Islet precursor cell (in vitro differentiated cells): ENCODE measurements at places on chromosomes 11 and 22.

GRCh38 chr11:69014084-69014851, 1.2 kb upstream of the MRGPRF start:
- DNase-seq = peak; percentile 60

GRCh38 chr11:38345286-38345685, 1747.2 kb upstream of the RAG2 start:
- DNase-seq = no peak

DNA sequence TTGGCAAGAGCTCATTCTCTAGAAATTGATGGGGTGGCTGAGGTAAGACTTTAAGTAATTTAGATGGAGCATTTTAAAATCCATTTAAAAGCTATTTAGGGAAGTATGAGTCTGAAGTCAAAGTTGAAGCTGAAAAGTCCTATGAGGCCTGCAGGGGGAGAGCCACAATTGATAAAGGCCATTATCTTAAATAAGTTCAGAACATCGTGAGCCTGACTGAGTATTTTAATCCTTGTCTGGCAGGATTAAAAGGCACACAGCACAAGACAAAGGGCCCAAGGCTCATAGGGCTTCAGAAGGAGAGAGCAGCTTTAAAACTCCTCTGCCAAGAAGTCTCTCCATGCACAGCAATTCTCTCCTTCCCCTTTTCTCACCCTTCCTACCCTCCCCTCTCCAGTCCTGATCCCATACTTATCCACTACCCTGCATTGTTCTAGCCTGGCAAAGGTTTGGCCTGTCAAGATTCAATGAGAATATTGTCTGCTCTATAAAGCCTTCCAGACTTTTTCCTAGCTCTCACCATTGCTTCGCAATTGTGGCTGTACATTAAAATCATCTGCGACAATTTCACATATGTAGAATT, 1312.9 kb downstream of the FAM181B start:
- peak; percentile 55 for DNase-seq

- DNase-seq = no peak
Observed at GRCh38 chr11:33988586-33989370, 62.8 kb upstream of the CAPRIN1 start.

- DNase-seq = no peak
Observed at GRCh38 chr11:75635066-75635862, 33.6 kb downstream of the MAP6 start.

- no peak for DNase-seq
Observed at GRCh38 chr11:90556026-90556425, 333.2 kb upstream of the CHORDC1 start.

DNA sequence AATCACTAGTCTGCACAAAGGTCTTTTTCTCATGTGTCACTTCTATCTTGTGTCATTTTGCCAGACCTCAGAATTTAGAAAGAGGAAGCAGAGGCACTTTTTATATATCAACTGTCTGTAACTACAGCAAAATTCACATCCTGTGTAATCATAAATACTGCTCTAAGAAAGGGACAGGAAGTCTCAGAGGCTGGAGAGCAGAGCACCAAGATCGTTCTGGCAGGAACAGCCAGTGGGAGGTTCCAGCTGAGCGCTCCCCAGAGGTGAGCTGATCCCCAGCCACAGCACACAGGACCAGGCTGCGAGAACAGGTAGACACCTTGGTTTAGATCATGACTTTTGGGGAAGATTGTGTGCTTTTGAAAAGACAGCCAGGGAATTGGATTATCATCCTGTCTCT, at the start of gene MS4A7:
TSS of gene MS4A7 (plus strand) at position 179 of the 400 bp plus-strand sequence. CDS start 4,610 bp downstream, outside the sequence.
- DNase-seq = no peak

DNA sequence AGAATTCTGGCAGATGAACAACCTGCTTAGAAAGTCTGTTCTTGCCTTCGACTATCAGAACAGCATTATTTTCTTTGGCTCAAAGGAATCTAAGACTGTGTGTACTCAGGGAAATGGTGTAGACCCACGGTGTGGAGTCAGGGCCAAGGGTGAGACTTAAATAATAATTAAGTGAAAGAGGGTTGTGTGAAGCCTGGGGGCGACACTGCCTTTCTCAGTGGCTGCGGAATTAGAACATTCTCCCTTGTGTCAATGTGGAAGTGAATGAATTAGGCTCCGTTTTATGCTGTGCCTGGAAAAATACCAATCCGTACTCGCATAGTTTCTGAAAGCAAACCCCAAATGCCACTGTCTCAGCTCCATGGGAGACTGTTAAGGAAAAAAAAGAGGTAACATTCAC, 50.7 kb downstream of the NAV2 start:
- no peak for DNase-seq

DNA sequence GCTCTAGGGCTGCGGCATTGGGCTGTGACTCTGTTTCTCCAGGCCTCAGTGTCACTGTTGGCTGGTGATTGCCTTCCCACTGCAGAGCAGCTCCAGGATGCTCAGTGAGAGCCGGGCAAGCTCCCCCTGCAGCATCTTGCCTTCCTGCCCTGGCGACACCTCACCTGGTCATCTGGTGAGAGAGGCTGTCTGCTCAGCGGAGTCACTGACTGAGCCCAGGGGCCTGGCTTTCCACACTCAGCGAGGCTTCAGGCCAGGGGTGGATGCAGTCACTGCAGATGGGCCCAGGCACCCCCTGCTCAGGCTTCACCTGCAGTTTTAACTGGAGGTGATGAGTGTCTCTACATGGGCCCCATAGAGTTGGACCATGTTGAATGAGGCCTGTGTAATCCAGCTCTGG, 136.8 kb downstream of the CACNA1I start:
- no peak for DNase-seq

- no peak for DNase-seq
Observed at GRCh38 chr11:4032097-4032496, 62.5 kb upstream of the RRM1 start.

DNA sequence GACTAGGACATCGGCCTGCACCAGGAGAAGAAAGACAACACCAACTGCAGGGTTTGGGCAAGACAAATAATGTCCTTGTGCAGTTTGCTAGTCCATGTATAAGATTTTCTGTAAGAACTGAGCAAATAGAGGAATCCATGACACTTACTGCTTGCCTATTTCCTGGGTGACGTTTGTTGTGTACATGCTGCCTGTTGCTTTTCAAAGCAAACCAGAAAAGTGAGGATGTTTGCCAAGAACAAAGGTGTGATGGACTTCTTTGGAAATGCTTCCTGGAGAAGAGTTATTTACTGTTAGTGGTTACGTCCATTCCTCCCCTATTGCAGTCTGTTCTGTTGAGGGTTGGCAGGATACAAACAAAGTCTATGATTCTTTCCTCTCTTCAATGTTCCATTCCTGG, 126.5 kb downstream of the CASP12 start:
- no peak for DNase-seq

GRCh38 chr22:23227380-23227779, 47.1 kb downstream of the BCR start:
- no peak for DNase-seq

DNA sequence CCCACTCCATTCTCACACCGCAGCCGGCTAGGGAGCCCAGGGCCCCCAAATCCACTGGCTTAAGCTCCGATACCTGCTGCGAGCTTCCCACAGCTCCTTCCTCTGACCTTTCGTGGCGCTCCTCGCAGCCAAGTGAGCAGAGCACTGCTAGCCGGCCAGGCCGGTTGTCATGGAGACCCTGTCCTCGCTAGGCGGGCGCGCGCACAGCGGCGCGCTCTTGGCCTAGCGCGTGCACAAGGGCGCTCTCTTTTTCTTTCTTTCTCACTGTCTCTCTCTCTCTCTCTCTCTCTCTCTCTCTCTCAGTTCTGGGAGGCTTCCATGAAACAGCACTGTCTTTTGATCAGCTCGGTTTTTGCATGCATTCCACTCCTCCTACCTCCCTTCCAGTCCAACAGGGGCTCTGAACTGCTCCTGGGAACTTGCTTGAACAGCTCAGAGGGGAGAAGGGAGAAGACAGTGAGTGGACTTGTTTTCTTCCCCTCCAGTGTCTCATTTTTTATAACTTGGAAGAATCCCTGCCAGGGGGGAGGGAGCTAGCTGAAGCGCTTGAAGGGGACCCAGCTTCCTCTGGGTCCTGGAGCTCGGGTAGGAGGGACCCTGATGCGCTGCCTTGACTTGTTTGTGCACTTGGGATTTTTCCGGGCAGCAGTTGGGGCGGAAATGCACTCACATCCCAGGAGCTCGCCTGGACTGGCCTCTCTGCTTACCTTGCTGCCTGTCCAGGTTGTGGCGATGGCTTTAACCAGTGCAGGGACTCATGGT, 100.3 kb upstream of the AKIP1 start:
- DNase-seq = peak; percentile 90

GRCh38 chr11:98047647-98048046, 973.1 kb upstream of the CNTN5 start:
- DNase-seq = no peak

DNA sequence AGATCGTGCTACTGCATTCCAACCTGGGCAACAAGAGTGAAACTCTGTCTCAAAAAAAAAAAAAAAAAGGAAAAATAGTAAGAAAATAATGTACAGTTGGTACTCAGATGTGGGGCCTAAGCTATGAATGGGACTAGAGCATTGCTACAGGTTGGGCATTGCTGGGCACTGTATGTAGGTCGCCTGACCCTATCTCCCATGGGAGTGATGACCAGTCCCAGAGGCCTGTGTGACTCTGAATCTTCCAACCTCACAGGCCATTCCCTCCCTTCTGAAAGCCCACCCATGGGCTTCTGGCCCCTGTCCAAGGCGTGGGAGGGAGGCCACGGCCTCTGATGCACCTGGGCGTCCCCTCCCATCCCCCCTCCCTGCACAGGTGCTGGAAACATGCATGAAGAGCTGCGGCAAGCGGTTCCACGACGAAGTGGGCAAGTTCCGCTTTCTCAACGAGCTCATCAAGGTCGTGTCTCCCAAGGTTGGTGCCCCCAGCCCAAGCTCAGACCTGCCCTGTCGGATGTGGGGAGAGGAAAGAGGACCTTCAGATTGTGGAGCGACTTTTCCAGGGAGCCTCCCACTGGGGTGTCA, 9.5 kb downstream of the GGA1 start:
- no peak for DNase-seq

GRCh38 chr22:49298834-49299750, 528.6 kb downstream of the BRD1 start:
- DNase-seq = peak; percentile 40

DNA sequence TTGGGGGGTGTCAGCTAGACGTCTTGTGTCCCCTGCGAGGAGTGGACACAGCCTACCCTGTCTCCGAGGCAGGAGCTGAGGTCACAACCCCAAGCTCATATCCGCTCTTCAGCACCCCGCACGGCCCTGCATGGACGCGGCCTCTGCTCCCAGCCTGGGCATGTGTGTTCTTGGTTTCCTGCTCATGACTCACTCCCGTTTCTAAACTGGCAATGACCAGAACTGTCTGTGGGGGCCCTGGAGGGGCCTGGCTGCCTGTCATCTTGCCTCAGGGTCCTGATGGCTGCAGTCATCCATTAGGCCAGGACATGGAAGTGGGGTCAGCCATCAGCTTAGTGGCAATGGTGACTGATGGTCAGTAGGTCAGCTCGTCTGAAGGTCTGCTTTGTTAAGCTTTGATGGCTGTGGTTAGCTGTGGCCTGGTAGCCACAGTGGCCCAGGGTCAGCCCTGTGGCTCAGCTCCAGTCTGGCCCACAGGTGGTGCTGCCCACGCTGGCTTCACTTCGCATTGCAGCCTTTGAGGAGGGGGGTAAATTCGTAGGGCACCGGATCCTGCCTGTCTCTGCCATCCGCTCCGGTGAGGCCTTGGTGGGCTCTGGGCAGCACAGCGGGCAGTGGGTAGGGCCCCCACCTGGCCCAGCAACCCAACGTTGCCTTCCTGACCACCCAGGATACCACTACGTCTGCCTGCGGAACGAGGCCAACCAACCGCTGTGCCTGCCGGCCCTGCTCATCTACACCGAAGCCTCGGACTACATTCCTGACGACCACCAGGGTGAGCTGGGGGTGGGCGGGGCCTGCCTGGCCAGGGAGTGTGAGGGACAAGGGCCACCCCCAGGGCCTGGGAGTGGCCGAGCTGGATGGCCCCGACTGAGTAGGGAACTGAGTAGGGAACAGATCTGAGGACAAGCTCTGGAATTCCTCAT, 12.0 kb downstream of the PLCB3 start:
- peak; percentile 93 for DNase-seq

DNA sequence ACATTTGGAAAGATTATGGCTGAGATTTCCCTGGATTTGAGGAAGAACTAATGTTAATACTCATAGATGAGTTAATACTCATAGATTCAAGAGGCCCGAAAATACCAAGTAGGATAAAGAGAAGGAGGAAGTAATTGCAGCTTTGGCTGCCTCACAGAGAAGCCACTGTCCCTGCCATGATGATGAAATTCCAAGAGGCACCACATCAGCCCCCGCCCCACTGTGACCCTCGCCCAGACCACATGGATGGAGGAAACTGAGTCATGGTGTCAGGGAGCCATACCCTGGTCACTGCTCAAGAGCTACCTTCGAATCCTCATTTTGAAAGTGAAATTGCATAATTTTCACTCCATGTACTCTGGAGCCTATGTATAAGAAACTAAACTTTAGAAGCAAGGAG, 92.9 kb upstream of the SLC22A12 start:
- DNase-seq = no peak

DNA sequence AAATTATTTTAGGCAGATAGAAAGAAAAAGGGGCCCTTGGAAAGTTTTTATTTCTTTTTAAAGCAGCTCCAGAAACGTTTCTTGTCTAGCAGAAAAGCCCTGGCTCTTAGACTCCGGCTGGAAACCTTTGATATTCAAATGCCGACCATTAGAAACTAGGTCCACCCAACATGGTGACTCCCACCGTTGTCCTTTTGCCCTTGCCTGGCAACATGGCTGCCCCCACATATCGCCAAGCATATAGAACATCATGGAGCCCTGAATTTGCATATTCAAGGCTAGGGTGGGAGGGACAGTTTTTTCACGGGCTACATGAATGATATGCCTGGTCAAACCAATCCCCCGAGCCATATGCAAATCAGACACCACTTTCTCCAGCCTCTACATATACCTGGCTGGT, 1379.0 kb downstream of the LRRC4C start:
- DNase-seq = no peak

- no peak for DNase-seq
Observed at GRCh38 chr11:31967404-31968130, 123.3 kb upstream of the RCN1 start.

GRCh38 chr11:47183031-47183856, 3.0 kb downstream of the PACSIN3 start:
- DNase-seq = no peak

DNA sequence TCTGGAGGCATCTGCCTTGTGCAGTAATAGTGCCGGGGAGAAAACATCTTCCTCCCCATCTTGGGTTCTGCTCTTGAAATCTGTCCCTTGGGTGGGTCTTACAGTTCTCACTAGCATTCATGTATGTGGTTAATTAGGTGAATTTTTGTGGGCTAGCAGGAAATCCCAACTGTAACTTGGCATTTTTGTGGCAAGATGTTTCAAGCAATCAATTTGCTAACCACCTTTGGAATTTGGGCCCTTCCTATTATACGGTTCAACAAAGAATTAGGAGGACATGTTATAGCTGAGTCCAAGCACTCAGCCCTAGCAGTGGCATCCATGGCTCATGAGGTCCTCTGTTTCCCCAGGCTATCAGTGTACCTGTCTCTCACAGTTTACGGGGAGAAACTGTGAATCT, 89.1 kb upstream of the MTNR1B start:
- DNase-seq = no peak

- DNase-seq = peak; percentile 64
Observed at GRCh38 chr11:95398437-95399112, 167.6 kb upstream of the SESN3 start.
